ENCODE measurements at places on chromosomes 2 and 18.

GRCh38 chr18:56869189-56869777, 218.1 kb downstream of the WDR7 start:
- DNase-seq, result peak; percentile 32

DNA sequence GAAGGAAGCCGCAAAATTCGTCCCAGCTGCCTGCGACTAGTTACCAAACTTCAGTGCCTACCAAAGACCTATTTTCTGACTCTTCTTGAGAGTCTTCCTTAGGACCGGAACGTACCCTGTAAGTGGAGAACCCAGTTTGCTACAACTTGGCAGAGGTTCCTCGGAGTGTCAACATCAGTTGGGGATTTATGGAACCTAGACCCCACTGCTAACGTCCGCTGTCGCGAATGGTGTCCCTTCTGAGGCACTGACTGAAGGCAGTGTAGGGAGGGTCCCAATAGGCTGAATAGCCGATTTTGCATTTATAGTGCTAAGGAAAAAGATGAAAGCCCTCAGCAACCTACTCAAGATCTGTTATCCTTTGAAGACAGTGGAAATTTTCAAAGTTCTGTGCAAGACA, 568 bp upstream of the STK17B start:
- DNase-seq, result peak; percentile 30

DNA sequence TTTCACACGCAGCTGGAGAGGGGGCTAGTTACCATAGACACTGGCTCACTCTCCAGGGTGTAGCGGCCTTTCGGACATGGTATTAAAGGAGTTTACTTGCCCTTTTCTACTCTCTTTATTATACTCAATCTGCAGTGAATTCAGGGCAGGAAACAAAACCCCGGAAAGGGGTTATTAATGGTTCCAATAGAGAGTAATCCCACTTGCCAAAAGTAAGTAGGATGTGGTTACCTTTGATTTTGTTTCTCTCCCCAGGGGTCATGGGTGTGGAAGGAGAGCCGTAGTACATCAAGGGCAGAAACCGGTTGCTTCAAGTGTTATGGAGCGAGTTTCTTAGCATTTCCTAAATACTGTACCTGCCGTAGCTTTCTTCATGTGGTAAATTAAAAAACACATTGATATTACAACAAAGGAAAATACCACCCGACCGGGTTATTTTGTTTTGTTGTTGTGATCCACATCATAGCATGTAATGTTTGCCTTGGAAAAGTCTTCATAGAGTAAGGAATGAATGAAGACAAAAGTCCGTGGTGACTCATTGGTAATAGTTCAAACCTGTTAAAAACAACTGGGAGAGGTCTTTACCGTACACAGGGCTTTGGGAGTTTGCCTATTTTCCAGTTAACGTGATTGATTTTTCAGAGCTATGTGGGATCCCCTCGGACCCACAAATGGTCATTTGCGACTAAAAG, 71.5 kb downstream of the SLC4A3 start:
- no peak for DNase-seq

DNA sequence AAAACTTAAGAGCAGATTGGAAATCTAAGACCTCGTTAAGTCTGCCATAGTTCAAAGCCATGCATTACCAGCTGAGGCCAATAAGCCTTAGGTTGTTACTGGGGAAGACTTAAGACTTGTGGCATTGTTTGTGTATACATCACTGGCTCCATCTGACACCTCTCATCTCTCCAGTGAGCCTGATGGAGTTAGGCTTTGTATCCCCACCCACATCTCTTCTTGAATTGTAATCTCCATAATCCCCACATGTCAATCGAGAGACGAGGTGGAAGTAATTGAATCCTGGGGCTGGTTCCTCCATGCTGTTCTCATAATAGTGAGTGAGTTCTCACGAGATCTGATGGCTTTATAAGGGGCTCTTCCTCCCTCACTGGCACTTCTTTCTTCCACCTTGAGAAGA, 404.6 kb downstream of the ARHGAP15 start:
- no peak for DNase-seq

- no peak for DNase-seq
Observed at GRCh38 chr2:96344011-96344410, 8.4 kb downstream of the NCAPH start.

DNA sequence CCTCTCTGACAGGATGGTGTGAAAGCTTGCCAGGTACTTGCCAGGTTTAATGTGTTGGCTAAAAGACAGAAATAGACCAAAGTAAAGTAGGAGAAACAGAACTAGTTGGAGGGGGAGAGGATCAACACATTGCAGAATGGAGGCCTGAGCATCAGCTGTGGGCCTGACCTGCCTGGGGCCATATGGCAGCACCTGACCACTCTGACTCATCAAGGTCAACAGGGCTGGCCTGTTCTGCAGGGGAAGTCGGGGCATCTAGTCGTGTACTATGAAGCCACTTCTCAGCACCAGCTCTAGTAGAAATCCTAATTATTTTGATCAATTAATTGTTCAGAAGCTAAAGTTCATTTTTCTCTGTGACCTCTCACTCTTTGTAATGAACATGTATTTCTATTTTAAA, 35.8 kb upstream of the NOSTRIN start:
- no peak for DNase-seq

DNA sequence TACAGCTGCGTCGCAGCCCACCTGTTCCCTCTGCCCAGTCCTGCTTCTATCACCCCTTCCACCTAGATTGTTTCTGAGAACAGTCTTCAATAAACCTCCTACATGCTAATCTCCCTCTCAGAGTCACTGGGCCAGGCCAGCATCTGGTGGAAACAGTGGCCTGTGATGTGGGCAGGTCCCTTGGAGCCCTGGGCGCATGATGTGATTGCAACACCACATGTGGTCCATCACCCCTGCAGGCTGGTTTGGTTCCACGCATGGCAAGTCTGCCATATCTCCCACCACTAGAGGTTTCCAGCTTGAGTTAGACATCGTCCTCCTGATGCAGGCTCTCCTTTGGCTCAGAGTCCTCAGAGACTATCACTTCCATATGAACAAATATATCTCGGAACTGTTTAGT, 83.5 kb downstream of the PRKCE start:
- no peak for DNase-seq
